ENCODE measurements at places on chromosomes 2 and 18.
A peak's percentile ranks its signal among the peaks of the same experiment; 100 is the strongest.

- no peak for DNase-seq
These were observed 104.2 kb upstream of the AGAP1 start for GRCh38 chr2:235389626-235390025.

DNA sequence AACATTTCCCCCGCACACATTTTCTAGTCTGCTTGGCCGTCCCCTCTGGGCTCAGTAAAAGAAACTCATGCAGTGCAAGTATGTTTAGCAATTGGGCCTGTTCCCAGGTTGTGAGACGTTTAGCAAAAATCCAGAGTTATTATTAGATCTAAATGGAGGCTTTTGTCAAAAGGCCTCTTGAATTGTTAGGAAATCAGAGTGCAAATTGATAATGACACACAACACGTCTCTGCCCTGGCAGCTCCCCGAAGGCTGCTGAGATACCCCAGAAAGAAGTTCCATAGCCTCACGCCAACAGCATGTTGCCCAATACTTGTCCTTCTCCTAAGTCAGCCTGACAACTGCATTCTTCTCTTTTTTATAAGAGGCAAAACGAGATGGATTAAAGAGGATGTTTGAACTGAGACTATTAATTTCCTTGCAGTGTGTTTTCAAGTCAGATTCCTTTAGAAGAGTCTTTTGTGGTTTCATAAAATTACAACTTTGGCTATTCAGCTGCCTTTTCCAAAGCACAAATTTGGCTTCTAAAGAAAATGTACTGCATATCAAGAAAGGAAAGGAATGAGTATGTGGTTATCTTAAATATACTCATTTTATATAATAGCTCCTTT lies 202.2 kb downstream of the TRIB2 start:
- DNase-seq = no peak

GRCh38 chr2:3141696-3142095 lies 235.9 kb downstream of the EIPR1 start:
- no peak for DNase-seq

GRCh38 chr2:241443486-241444223 lies 64.7 kb downstream of the STK25 start:
- no peak for DNase-seq

DNA sequence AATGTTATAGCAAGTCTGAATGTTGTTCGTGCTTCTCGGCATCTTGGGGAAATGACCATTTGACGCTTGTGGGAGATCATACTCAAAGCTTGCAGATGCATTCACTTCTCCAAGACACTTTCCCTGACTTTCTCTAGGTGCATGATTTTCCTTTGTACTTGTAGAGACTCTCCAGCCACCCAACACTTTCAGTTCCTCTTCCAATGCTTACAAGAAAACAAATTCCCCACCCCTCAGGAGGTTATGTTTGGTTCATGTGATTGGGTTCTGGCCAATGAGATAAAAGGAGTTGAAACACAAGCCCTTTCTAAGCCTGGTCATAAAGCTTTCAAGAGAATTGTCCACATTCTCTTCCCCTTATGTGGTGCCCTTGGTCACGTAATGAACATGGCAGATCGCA lies 156.3 kb downstream of the EPHA4 start:
- DNase-seq = no peak

DNA sequence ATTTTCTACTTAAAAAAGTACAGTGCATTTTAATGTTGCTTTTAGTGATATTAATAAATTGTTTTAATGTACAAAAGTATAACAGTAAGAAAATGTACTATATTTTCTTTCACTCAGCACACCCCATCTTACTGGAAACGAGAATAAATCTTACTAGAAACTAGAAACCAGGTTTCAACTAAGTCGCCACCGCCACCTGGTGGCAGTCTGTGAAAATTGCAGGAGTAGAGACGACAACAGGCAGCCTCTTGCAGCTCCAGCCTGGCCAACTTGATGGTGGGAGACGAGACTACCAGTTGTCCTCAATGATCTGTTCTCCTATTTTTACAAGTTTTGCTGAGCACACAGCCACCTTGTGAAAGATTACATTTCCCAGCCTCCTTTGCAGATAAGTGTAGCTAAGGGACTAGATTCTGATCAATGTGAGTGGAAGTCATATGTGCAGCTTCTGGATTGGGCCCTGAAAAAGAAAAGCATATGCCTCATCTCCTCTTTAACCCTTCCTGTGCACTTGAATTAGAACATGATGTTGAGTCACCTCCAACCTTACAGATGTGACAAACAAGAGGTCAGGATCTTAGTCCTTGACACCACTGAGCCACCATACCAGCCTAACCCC lies 8.7 kb downstream of the OTOF start:
- no peak for DNase-seq

DNA sequence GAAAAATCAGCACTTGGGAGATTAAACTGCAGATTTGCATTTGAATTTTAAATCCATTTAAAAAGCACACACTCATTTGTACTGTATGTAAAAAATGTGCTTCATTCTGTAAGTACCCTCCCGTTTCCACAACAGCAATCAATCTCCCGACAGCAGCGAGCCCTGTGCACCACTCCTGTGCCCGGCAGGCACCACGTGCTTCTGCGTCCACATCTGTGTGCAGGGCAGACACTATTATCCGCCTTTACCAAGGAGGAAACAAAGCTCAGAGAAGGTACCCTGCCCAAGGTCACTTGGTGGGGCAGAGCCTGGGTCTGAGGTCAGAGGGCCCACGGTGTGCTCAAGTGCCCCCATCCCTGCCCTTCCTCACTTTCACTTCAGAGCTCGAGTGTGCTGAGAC lies 7.5 kb downstream of the HSBP1L1 start:
- DNase-seq = no peak

GRCh38 chr2:157662401-157662800 lies 33.7 kb upstream of the ACVR1C start:
- DNase-seq = no peak

GRCh38 chr18:8996771-8997432 lies 105.6 kb upstream of the NDUFV2 start:
- DNase-seq = no peak

DNA sequence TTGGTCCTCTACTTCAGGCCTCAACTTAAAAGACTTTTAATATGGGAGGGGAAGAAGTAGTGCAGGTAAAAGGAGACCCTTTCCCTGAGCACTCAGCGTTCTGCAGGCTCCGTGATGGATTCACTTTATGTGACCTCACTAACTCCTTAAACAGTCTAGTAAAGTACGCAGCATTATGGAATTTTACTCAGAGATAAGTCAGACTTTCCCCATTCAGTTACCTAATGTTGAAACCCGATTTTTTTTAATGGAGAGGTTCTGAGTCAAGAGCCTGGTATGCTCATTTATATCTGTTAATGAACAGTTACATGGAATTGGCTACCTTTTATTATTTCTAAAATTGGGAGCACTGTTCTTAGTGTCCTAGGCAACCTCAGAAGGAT lies 34.1 kb downstream of the RASGRP3 start:
- DNase-seq = no peak

DNA sequence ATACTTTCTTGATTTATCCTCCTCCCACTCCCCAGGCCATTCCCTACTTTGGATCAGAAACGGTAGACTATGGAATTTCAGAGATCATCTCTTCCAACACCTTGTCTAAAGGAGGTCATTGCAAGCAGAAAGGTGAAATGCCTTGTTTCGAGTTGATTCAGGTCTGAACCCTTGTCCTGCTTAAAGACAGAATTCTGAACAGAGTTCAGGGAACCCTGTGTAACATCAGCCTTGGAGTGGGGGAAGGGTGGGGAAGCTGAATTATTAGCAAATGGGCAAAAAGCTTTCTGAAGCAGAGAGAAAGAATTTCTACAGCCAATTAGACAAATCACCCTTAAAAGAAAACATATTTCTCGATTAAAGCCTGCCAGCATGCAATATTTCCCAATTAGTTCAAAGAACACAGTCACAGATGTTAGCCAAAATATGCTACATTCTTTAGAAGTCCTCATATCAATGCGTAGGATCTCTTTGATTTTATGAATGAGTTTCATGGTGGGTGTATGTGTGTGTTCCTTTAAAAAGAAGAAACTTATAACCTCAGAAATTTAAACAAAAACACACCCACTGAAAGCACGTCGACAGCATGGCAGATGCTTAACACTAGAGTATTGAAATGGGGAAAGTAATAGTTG lies 353.1 kb downstream of the RND3 start:
- no peak for DNase-seq

DNA sequence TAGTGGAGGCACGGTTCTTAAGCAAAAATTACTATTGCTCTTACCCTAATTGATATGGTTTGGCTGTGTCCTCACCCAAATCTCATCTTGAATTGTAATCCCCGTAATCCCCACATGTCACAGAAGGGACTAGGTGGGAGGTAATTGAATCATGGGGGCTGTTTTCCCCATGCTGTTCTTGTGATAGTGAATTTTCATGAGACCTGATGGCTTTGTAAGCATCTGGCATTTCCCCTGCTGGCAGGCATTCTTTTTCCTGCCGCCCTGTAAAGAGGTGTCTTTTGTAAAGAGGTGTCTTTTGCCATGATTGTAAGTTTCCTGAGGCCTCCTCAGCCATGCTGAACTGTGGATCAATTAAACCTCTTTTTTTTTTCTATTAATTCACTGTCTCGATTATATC lies 1691.8 kb upstream of the SLC39A10 start:
- no peak for DNase-seq

- no peak for DNase-seq
These were observed 49.1 kb downstream of the CCDC195 start for GRCh38 chr2:224666951-224667553.

DNA sequence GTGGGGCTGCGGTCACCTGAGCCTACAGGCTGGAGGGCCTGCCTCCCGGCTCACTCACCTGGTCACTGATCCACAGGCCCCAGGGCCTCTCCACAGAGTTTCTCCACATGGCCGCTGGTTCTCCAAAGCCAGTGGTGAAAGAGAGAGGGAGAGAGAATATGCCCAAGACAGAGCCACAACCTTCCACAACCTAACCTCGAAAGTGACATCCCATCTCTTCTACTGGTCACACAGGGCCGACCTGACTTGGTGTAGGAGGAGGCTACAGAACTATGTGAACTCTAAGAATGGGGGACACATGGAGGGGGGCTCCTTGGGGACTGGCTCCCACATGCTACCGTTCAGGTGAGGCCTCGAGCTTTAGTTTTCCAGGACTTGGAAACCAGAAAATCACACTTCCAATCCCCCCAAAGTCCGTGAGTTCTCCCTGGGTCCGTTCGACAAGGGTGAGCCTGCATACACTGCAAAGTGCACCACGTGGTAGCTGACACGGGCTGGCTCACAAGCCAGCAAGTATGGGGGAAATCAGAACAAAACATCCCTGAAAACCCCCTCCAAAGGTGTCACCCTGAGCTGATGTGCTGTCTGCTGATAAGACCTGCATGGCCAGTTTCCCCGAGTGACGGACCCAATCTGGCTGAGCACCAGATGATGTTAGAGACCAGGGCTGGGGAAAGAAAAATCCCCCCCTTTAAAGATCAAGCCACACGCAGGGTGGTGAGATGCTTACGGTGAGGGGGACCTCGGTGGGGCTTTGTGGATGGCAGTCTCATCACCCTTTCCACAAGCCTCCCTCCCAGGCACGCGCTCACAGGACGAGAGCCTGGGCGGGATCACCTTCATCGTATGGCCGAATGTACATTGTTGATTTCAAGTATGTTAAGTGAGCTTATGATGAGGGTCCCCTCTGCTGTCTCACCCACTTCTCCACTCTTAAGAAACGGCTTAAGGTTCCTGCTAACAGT lies 54.2 kb upstream of the SEMA4C start:
- DNase-seq = no peak

DNA sequence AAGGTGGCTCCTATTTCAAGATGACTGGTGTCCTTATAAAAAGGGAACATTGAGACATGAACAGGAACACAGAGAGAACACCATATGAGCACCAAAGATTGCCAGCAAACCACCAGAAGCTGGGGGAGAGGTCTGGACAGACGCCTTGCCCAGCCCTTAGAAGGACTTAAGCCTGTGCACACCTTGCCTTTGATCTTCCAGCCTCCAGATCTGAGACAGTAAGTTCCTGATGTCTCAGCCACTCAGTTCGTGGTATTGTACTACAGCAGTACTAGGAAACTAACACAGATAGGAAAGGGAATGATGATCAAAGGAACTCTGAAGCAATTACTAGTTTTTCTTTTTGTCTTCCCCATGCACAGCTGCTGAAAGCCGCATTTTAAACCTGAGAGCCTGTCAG lies 137.3 kb upstream of the FHL2 start:
- DNase-seq = no peak

GRCh38 chr2:11995456-11995855 lies 249.0 kb downstream of the LPIN1 start:
- DNase-seq = no peak

DNA sequence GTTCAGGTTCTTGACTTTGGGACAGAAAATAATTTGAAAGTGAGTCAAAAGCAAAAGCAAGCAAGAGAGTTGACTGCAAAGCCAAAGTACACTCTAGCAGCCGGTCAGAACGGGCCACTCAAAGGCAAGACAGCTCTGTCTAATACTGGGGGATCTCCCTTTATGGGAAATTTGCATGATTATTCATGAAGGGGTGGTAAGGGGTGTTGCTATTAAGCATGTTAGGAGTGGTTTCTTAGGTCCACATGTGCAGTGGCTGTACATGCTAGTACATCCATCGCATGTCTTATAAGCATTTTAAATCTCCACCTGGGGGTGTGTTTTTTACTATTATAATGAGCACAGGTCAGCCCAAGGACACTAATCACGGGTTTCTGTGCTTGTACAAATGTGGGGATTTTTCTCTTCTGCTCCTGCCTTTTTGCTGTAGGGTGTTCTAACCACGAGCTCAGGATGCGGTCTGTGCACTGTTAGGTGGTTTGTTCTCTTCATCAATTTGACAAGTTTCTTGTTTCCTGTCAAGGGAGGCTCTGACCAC lies 60.2 kb upstream of the SPP2 start:
- DNase-seq = no peak

- peak; percentile 83 for DNase-seq
These were observed 17.9 kb downstream of the ZNF385B start for GRCh38 chr2:179843541-179843940.

- no peak for DNase-seq
These were observed 181.3 kb downstream of the INSIG2 start for GRCh38 chr2:118269408-118270051.

DNA sequence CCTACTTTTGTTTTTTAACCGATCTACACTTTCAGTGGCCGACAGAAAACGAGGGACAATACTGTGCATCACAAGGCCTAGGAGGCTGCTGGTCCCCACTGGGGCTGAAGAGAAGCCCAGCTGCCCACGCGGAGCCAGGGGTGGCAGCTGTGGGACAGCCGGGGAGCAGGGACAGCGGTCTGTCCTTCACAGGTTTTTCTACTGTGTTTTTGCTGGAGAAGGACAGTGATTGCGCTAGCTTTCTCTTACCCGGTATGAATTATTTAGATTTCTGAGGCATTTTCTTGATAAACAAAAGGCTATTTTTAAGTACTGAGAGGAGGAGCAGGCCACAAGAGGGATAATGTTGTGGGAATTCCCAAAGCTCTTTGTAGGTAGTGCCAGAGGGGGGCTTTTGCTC lies 219.8 kb downstream of the ATAD2B start:
- DNase-seq = no peak

GRCh38 chr2:16322308-16323125 lies 343.1 kb downstream of the CYRIA start:
- no peak for DNase-seq

- DNase-seq = no peak
These were observed 44.4 kb upstream of the PEX13 start for GRCh38 chr2:60972889-60973656.
